Jurkat, Clone E6-1 (cell line): ENCODE measurements at places on chromosomes 2 and 18.

DNA sequence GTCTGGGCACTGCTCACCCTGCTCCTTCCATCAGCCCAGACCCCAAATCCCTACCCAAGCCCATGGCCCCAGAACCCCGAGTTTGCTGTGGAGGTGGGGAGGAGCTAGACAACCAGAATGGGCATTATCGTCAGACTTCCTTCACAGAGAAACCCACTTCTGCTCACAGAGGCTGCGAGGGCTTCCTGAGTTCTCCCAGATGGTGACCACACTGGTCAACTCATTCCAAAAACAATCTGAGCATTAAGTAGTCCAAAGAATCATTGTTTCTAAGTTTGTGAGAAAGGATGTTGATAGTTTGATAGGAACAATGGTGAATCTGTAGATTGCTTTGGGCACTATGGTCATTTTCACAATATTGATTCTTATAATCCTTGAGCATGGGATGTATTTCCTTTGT is 60.2 kb downstream of the LRRC30 start:
- no peak for DNase-seq

DNA sequence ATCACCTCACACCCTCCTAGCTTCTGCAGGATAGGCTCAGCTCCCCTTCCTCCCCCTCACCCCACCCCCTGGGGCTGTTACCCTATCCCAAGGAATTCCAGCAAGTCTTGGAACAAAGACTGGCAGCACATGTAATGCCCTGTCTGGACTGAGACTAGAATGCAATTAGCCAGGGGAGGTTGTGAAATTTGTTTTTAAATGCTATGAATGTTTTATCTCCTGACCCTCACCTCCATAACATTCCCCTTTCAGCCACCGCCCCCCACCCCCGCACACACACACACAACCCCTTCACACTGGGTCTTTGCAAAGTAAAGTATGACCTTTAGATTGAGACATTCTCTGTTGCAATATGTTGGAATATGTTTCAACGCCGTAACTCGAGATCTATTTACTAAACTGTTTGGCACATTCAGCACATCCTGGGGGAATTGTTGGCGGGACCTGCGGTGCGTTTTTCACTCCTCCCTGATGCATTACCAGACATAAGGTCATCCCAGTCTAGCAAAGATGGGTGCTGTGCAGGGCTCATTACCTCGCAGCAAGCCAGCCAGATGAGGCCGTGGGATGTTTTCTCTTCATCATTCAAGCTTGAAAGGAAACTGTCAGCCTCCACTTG is 290.7 kb upstream of the SLC14A2 start:
- DNase-seq: no peak

DNA sequence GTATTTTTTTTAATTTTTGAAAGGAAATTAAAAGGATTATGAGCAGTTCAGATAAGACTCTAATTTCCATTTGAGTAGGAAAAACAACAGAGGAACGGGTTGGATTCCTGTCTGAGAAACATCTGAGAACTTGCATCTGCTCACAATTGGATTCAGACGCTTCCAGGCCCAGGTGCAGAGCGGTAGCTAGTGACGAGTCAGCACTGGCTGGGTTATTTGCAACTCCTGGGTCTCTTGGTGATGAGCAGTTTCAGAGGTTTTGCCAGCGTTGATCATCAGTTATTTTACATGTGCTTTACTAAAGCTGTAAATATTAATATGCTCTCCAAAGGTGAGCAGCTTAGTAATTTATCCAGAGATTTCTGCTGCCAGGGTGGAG is 39.1 kb upstream of the B3GNT7 start:
- DNase-seq: no peak

DNA sequence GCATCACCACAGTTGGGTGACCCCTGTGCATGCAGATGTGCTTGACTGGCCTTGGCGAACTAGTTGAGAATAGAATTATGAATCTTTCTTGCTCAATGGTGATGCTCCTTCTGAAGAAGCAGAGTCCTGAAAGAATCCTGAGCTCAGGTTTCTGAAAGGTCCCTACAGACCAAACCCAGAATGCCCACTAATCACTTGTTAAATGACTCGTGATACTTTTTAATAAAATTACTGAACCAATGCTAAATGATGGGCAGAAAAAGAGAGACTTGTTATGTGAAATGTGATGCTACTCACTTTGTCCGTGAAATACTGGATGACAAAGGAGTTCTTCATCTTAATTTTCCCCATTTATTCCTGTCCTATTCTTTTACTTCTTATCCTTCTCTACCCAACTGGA is 263.5 kb upstream of the LRRTM1 start:
- no peak for DNase-seq
